Stimulated activated CD4-positive, alpha-beta T cell treated with anti-CD3 and anti-CD28 coated beads, Interleukin-15, amount 100 ng/mL, for 24 hours (primary cell): ENCODE measurements at places on chromosomes 1 and 21.

DNA sequence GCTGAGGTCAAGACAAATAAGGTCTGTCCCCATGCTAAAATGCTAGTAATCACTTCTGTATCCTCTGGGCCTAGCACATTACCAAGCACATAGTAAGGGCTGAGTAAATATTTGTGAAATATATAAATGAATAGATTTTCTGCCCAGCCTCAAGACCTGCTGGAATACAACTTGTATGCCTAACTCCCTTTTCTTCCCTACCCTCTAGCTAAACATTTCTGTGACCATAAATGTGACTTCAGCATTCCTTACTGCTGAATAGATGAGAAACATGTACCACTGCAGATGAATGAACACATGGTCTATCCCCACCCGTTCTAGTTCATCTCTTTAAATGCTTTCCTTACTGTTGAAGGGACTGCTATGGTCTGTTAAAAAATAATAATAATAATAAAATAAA, 209.0 kb upstream of the HOOK1 start:
- DNase-seq = no peak

GRCh38 chr1:156400191-156400935, 31.4 kb downstream of the RHBG start:
- DNase-seq = no peak

GRCh38 chr1:207811920-207812720, 60.3 kb downstream of the CD46 start:
- DNase-seq = no peak

- peak; percentile 68 for DNase-seq
Observed at GRCh38 chr1:8879922-8880676, 1.6 kb upstream of the ENO1 start.

- DNase-seq = no peak
Observed at GRCh38 chr1:116794371-116794770, 40.1 kb downstream of the CD2 start.

- no peak for DNase-seq
Observed at GRCh38 chr1:216722821-216723220, 408 bp downstream of the ESRRG start.

GRCh38 chr1:192735298-192735915, 73.4 kb upstream of the RGS2 start:
- DNase-seq = no peak

- peak; percentile 41 for DNase-seq
Observed at GRCh38 chr1:91124290-91124985, 102.6 kb upstream of the ZNF644 start.

GRCh38 chr21:42093991-42094421, 22.9 kb downstream of the UMODL1 start:
- DNase-seq = no peak

- DNase-seq = no peak
Observed at GRCh38 chr1:111903148-111903870, 86.2 kb downstream of the KCND3 start.

DNA sequence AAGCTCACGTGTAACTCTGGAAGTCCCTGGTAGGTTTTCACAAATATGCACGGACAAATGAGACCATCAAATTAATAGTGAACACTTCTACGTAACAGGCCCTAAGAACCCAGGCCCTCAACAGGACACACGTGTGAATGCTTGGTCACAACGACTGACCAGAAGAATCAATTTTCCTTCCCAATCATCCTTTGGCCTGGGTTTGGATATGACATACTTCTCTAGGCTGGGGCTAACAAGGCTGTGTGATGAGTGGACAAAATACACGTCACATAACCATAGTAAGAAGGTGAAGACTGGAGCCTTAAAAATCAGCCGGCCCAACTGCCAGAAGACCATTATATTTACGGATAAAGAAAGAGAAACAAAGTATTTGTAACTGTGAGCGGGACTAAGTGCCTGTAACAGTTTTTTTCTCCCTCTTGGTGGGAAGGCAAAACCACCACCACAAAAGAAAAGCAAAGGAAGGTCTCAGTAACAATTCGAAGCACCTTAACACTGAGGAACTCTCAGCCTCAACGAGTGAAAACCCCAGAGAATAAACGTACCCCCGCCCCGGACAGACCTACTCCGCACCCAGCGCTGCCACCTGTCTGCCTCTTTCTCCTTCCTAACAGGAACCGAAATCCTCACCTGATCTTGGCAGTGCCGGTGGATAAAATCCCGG, 450 bp downstream of the SDE2 start:
- no peak for DNase-seq

- DNase-seq = no peak
Observed at GRCh38 chr1:72636631-72637030, 354.3 kb upstream of the NEGR1 start.

GRCh38 chr1:203089001-203089650, 3.3 kb upstream of the MYOG start:
- DNase-seq = no peak

GRCh38 chr1:41313661-41314131, 47.5 kb upstream of the FOXO6 start:
- DNase-seq = peak; percentile 19

GRCh38 chr1:66182551-66183178, 351.3 kb upstream of the SGIP1 start:
- peak; percentile 59 for DNase-seq

GRCh38 chr1:15835205-15835740, 12.2 kb upstream of the SPEN start:
- no peak for DNase-seq

GRCh38 chr1:170670802-170671628, 7.1 kb downstream of the PRRX1 start:
- DNase-seq = peak; percentile 60

DNA sequence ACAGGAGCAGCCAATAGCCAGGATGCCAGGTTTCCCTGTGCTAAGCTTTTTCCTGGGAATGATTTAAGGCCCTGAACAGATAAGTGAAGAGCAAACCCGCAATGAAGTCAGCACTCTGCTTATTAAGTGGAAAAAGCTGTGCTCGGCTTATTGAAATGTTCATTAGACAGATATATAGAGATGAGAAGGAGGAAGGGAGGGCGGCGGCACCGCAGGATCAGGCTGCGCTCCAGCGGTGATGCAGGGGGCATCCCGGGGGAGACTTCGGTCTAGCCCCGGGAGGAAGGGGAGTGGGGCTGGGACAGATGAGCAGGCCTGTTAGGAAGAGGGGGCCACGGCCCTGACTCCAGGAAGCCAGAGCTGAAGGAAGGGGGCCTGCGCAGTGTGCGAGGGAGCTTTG, 115.0 kb downstream of the TMEM53 start:
- no peak for DNase-seq

- no peak for DNase-seq
Observed at GRCh38 chr1:115463347-115463746, 125.3 kb upstream of the NGF start.

DNA sequence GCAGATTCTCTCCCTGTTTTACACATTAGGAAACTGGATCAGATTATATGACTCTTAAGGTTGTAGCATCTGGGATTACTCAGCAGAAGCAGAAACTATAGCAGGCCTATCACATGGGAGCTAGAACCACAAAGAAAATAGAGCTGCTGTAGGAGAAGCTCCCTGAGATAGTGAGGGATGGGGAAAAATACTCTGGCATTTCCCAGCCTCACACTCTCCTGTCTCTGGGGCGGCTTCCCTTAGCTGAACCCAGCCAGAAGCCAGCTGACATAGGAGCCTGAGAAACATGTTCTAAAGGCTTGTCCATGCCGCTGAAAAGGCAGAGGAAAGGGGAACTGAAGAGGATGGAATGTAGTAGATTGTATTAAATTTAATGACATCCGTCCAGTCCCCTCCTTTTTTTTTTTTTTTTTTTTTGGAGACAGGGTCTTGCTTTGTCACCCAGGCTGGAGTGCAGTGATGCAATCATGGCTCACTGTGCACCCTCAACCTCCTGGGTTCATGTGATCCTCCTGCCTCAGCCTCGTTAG, 76.8 kb upstream of the DNAJC6 start:
- DNase-seq = no peak

GRCh38 chr1:57109883-57110282, 144.1 kb upstream of the C8B start:
- DNase-seq = no peak

- no peak for DNase-seq
Observed at GRCh38 chr1:47181095-47181954, 8.5 kb downstream of the PDZK1IP1 start.

DNA sequence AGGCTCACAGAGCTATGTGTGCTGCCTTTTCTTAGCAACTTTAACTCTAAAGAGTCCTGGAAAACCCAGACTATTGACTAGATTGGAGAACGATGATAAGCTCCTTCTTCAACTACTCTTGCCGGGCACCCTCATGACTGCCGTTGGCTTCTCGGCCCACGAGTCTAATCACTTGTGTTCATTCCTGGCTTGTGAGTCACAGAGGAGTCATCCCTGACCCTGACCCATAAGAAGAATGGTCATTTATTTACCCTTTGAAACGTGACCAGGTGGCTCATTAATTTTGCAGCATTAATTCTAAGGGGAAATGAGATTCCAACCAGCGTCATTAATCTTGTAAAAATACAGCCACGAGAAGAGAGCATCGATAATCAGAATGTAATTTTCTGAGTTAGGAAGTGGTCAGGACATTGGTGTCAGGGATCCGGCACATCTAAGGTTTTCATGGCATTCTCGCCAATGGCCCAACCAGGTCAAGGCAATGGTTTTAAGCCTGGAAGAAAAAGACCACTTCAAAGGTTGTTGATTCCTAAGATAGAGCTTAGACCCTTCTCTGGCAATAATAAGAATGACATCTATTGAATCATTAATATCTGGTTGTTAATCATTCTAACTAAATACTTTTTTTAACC, 183.6 kb upstream of the RUNX1 start:
- no peak for DNase-seq

GRCh38 chr1:203672346-203672745, 45.7 kb downstream of the ATP2B4 start:
- DNase-seq = no peak

DNA sequence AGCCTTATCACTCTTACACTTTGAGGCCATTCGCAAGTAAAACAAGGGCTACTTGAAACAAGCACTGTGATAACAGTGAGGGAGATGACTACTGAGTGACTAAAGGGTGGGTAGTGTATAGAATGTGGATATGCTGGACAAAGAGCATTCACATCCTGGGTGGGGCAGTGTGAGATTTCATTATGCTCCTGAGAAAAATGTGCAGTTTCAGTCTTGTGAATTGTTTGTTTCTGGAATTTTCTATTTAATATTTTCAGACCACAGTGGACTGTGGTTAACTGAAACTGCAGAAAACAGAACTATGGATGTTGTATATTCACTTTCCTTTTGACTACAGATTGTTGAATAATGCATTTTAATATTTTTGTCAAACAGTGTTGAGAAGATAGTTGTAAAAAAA, 25.1 kb upstream of the B3GALT2 start:
- no peak for DNase-seq

DNA sequence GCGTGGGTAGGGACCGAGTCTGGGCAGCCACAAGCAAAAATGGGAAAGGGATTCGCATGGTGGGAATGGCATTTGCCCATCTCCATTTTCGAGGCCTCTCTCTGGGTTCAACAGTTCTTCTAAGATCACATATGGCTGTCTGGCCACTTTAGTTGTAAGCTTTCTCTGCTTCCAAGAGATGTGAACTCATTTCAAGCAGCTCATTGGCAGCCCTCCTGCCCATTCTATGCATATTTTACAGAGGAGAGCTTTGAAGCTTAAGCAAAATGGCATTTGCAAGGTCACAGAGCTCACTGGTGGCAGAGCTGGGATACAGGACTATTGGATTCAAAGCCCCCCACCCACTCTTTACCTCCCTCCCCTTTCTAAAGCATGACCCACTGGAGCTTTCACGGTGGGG, 93.7 kb downstream of the HHIPL2 start:
- DNase-seq = no peak

GRCh38 chr1:171468120-171468750, 17.1 kb upstream of the PRRC2C start:
- DNase-seq = no peak

DNA sequence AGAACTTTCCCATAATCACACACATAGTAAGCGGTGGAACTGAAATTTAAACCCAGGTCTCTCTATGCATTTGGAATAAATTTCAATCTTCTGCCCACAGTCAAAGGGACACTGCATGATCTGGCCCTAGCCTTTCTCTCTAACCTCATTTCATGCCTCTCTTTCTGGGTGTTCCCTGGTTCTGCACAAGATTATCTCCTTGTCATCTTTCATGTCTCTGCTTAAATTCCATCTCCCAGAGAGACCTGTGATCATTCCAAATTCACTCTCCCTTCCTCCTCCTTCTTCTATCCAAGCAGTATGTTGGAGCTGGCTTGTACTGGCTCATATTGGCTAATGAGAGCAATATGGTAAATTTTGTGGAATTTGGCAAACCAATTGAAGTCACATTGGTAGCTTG, 22.2 kb downstream of the ETV3L start:
- DNase-seq = no peak

GRCh38 chr1:209774592-209774991, 9.8 kb downstream of the C1orf74 start:
- no peak for DNase-seq

GRCh38 chr1:230581446-230582079, 60.7 kb upstream of the COG2 start:
- no peak for DNase-seq

DNA sequence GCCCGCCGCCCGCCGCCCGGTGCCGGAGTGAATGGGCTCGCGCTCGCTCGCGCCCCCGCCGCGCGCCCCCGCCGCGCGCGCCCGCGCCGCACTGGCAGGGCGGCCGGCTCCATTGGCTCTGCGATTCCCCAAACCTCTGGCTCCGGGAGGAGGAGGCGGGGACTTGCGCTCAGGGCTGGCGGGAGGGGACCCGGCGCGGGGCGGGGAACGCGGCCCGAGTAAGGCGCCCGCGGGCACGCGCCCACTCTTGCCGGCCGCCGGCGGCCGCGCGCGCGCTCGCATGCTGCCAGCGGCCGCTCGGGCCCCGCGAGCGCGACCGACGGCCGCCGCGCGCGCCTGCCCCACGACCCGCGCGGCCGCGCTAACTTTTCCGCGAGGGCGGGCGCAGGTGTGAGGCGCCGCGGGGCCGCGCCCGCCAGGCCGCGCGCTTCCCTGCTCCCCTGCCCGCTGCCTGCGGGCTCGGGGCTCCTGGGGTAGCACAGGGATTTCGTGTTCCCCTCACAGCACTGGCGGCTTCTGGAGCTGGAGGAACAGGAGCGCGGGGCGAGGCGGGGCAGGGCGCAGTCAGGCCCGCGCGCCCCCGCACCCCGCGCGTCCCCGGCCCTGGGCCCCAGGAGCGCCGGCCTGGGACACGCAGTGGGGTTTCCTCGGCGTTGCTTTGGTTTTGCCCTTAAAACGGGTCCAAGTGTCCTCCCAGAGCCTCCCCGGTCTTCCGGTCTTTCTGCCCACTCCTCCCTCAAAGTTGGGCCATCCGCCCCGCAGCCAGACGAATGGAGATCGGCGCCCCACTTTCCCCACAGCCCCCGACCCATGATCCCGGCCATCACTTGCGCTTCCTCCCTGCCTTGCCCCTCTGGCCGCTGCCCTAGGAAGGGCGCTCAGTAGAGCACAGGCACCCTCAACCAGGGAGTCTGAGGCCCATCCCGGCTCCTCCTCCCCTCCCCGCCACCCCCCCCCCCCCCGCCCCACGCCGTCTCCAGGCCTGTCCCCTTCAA, 101.5 kb downstream of the CASZ1 start:
- DNase-seq = peak; percentile 84

DNA sequence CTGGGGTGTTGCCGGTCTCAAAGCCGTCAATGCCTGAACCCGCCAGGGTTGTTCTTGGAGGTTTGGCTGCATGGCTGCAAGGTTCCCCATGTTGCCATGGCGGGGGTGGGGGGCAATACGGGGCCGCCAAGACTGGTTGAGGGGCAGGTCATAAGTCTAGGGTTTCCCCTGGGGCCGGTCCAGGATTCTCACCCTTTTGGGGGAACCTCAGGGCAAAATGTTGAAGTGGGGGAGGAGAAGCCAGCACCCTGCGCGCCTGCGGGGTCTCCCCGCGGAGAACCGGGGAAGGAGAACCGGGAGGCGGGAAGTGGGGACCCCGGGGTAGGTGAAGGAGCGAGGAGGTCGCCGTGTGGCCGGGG, 401 bp upstream of the ARHGEF10L start:
- no peak for DNase-seq

- no peak for DNase-seq
Observed at GRCh38 chr21:36949171-36950141, 17.0 kb downstream of the HLCS start.
